ENCODE measurements at places on chromosomes 6 and 20.

DNA sequence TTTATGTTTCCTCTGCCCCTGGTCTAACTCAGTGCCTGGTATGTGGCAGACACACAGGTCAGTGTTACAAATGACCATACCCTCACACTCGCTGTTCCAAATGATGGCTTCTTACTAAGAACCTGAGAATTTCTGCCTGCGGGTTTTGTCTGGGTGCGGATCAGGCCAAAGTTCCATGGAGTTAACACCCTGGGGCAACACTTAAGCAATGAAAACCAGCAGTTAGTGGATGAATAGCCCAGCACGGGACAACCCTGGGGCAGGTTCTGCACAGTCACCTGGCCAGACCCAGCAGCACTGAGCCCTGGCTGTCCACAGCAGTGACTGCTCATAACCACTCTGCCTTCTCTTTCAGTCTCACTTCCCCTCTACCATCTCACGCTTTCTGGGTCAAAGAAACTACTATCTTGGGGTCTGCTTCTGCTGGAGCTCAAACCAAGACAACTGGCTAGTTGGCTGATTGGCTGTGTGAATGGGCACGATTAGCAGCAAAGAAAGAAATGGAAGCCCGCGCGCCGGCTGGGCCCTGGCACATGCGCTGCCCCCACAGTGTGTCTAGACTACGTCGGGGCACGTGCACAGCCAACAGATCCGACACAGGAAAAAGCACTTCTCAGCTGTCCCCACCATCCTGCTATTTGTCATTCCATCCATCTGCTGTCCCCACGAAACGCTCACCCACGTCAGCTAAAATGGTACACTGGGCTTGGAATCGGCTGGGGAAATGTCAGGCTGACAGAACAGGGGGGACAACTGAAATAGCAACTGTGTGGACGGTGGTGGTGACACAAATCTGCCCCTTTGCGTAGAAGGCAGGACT is 36.6 kb downstream of the MGME1 start:
- no peak for DNase-seq

GRCh38 chr6:158774717-158775449 is 44.3 kb downstream of the EZR start:
- DNase-seq: no peak

DNA sequence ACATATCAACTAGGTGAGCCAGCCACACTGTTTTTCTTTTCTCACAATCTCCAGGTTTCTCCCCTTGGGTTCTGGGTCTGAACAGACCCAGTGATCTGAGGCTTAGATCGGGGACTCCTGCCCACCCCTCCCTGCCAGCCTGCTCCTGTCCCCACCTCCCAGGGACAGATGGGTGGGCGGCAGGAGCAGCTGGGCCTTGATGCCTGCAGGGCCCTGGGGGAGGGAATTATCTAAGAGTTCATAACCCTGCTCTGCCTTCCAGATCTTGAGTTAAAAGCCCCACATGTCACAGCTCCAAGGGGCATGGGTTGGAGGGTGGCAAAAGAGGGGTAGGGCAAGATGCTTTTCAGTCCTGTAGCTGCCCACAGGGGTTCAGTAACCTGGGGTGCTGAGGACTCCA is 5.2 kb upstream of the XKR7 start:
- DNase-seq: no peak

DNA sequence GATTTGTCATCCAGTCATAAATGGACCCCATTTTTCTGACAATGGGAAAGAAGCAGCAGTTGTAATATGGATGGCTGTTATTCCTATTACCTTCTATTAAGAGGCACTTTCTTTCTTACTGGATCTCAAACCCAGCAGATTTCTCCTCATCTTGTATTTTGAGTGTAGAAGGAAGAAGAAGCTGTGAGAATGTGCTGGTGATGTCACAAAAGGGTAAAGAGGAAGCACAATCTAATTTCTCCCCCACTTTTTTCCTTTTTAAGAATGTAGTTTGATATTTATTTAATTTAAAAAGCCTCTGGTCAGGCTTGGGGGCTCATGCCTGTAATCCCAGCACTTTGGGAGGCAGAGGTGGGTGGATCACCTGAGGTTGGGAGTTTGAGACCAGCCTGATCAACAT is 100.0 kb upstream of the JARID2 start:
- no peak for DNase-seq

DNA sequence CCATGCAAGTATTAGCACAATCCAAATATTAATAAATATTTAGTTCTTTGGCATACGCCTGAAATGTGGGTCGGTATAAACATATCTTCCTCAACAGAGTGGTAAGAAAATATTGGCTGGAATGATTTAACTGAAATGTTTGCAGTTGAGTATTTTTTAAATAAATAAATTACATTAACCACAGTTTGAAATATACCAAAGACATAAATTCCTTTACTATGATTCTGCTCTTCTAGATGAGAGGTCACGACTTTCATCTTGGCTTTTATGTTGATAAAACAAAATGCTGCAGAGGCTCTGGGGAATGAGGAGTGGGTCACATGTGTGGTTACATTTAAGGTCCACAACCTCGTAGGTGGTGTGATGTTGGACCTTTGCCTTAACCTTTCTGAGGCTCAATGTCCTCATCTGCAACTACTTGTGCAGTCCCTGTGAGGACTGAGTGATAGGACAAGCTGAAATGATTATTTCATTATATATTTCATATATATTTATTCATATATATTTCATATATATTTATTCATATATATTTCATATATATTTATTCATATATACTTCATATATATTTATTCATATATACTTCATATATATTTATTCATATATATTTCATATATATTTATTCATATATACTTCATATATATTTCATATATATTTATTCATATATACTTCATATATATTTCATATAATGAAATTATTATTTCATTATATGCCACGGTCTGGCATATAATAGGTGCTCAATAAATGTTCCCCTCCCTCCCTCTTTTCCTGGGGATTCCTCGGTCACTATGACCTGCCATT is 107.4 kb downstream of the SAMD5 start:
- no peak for DNase-seq

DNA sequence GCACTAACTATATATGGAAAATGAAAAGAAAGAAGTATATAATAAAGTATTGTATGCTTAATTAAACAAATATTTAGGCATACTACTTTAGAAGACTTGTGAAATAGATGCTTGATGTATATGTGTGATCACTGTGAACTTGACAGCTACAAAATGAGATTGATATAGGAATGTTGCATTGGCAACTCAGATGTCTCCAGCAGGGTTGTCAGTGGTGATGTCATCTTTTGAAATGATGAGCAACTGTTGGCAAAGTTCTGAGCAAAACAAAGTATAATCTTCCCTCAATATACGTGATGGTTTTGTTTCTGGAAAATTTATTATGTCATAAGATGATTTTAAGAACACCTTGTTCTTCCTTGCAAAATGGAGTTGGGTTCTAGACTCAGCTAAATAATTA is 133.8 kb downstream of the ARID1B start:
- no peak for DNase-seq

- DNase-seq: no peak
These were observed 3.0 kb upstream of the FBXO9 start for GRCh38 chr6:53062169-53062539.
